Pons (tissue), 1 donor: ENCODE measurements at places on chromosomes 4 and X.

- DNase-seq, result no peak
Measured at GRCh38 chr4:107991945-107992630, 2.4 kb downstream of the HADH start.

DNA sequence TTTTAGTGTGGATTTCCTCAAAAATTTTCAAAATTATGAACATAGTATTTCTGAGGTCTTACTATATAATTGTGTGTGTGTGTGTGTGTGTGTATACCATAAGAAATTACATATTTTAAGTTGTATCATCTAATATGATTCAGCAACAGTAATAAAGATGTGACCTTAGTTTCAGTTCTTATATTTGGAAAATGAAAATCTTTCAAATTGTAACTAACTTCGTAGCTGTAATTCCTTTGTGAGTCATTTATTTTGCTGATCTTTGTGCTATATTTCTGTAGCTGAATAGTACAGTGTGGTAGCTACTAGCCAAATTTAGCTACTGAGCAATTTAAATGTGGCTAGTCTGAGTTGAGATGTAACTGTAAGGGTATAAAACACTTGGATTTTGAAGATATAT lies 116.4 kb downstream of the RAP1GDS1 start:
- DNase-seq, result no peak

DNA sequence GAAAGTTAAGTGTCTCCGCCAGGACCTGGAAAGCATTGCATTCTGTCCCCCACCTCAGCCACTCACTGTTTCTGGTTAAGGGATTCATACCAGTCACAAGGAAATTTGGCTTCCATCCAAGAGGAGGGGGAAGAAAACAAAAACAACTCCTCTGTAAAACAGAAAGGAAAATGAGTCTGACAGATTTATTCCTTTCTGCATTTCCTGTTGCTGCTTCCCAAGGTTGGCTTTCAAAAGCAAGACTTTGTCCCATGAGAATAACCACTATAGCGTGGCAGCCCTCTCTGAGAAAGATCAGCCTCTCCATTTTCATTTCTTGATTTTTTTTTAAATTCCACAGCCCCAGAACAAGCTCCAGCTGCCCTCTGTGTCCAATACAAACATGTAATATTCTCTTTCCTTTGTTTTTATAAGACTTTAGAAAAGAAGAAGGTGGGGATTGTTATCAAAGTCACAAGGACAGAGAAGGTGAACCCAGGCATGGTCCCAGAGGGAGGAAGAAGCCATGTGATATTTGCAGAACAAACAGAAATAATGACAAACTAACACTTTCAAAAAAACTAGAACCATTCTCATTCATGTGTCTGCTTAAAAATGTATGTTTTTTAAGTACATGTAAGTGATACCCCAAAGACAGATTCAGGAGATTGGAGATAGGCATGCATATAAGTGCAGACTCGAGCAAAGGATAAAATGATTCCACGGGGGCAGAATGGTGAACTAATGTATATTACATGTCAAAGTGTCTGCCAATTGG lies 90.7 kb upstream of the DCLK2 start:
- no peak for DNase-seq

DNA sequence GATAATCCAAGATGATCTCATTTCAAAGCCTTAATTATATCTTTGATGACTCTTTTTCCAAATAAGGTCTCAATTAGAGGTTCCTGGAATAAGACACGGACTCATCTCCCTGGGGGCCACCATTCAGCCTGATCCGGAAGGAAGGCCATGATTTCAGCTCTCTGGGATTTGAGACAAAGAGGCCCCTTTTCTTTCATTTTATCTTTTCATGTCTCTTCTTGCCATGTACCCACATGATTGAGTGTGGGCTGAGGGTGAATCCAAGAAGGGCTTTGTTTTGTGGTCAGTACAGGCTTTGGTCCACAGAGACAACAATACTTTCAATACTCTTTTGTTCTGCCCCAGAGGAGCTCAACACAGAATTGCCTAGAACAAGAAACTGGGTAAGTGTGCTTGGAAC lies 261.2 kb downstream of the TRIML1 start:
- DNase-seq, result peak; percentile 90

GRCh38 chrX:10841579-10841978 lies 221.2 kb upstream of the MID1 start:
- DNase-seq, result no peak
